Mucosa of descending colon (tissue), 3 donors: ENCODE measurements at places on chromosomes 5 and 9. TPM values are rescaled to one million over a fixed set of nuclear protein-coding genes. Genes with fewer than 3 reads are reported as not detected.

SPINK7 gene
- not detected for total RNA-seq

DNA sequence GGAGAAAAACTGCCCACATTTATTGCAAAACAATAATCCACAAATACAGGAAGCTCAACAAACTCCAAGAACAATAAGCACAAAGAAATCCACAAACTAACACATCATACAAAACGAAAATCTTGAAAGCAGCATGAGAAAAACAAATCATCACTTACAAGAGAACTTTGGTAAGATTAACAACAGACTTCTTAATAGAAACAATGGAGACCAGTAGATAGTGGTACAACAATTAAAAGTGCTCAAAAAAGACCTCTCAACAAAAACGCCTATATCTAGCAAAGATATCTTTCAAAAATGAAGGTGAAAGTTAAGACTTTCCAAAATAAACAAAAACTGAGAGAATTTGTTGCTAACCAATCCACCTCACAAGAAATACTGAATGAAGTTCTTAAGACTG, 38.4 kb downstream of the CDKL3 start:
- DNase-seq, result no peak

- no peak for DNase-seq
Measured at GRCh38 chr5:178839319-178839704, 20.4 kb upstream of the ZNF354B start.

- DNase-seq, result peak; percentile 74
Measured at GRCh38 chr9:72883875-72884274, 69.0 kb downstream of the ALDH1A1 start.

BRINP1 gene
- total RNA-seq, result 0.25 TPM

TMEM167A gene
- total RNA-seq, result 59.9 TPM

PCDHGA9 gene
- total RNA-seq, result 2.6 TPM

- DNase-seq, result no peak
Measured at GRCh38 chr5:175576096-175576495, 81.8 kb upstream of the HRH2 start.

GRCh38 chr5:40404613-40405012, 275.1 kb upstream of the PTGER4 start:
- no peak for DNase-seq

DNA sequence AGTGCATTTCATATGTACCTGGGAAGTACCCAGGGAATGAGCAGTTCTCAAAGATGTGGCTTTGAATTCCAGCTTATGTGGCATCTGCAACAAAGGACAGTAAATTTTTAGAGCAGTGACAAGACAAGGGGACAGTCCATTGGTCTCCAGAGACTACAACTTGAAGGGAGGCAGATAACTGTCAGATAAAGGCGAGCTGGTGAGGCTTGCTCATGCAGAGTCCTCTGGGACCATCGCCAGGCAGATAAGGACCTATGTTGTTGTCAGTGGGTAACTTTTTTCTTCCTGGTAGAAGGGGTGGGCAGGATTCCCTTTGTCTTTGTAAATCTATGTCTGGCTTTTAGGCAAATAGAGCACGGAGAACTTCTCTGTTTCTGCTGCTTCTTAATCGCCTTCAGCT, 120.2 kb downstream of the ICE1 start:
- no peak for DNase-seq

DNA sequence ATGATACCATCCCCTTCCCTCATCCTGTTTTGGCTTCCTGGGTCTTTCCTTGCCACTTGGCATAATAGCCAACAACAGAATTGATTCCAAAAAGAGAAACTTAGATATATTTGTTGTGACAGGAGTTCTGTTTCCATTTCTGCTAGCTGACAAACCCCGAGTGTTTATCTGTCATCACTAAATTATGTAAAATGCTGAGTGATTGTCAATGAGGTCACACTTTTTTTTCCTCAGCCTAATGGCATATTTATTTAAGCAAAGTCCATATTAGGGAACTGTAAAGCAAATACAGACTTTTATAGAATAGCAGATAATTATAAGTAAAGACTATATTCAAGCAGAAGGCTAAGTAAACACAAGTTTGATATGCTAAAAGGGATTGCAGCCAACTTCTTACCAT, 64.0 kb downstream of the RGS7BP start:
- no peak for DNase-seq

HMCN2 gene
- 28.1 TPM for total RNA-seq

DNA sequence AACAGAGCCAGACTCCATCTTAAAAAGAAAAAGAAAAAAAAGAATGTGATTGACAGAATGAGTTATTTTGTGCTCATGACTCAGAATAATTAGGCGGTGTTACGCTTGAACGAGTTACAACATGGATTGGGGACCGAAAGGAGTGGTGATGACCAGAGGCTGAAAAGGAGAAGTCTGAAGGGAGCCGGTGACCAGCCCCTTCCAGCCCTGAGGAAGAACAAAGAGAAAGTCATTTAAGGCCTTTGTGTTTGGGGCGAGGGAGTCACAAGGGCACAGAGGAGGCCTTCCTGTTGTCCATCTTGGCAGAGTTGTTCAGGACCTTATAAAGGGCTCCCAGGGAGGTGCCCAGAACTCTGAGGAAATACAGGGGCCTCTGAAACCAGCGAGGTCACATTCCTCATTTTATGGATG, 131.6 kb downstream of the GOLPH3 start:
- no peak for DNase-seq

DNA sequence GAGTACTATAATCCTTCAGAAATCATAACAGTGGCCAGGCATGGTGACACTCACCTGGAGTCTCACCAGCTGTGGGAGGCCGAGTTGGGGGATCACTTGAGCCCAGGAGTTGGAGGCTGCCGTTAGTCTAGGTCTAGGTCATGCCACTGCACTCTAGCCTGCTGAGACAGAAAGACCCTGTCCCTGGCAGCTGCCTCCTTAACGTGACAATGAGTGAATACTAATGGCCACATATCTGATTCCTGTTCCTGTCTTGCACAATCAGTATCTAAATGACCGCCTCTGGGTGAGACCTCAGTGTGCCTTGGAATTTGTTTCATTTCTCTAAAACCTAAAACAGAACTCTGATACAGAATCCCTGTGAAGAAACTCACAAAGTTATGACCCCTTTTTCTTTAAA, 131.0 kb upstream of the DAB2 start:
- DNase-seq, result no peak

HCN1 gene
- total RNA-seq, result not detected

LEAP2 gene
- total RNA-seq, result 9.9 TPM

CHSY3 gene
- 0.96 TPM for total RNA-seq

- no peak for DNase-seq
Measured at GRCh38 chr9:4333787-4334186, 33.9 kb upstream of the GLIS3 start.

- DNase-seq, result no peak
Measured at GRCh38 chr9:20582150-20582549, 40.1 kb downstream of the MLLT3 start.

DNA sequence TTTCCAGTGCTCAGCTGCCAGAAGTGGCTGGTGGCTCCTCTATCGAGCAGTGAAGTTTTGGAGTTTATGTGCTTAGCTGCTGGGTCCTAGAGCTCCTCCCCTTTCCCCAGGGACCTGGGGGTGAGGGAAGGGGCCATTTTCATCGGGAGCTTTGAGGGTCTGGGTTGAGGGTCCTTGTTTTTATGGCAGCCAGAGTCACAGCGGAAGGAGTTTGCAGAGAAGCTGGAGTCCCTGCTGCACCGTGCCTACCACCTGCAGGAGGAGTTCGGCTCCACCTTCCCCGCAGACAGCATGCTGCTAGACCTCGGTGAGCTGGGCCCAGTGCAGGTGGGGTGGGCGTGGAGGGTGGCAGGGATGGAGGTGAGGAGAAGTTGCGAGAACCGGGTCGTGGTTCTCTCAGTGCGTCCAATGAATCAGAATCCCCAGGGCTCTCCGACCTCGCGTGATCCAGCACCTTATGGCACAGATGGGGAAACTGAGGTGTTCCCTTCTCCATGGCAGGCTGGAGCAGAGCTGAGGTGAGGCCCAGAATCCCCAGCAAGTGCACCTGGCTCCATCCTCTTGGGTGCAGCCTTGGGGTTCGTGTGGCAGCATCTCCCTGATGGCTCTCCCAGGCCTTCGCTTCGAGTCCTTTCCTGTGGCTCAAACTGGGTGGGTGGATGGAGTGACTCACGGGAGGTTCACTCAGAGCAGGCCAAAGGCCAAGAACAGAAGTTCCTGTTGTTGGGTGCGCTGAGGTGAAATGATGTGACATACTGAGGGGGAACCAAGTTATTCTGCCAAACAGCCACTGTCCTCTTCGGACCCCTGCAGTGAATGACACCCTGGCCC, 21.7 kb upstream of the DOLPP1 start:
- DNase-seq, result no peak
